ENCODE measurements at places on chromosomes 4 and X.

GRCh38 chr4:4254666-4255065 is 6.6 kb upstream of the TMEM128 start:
- DNase-seq: no peak

DNA sequence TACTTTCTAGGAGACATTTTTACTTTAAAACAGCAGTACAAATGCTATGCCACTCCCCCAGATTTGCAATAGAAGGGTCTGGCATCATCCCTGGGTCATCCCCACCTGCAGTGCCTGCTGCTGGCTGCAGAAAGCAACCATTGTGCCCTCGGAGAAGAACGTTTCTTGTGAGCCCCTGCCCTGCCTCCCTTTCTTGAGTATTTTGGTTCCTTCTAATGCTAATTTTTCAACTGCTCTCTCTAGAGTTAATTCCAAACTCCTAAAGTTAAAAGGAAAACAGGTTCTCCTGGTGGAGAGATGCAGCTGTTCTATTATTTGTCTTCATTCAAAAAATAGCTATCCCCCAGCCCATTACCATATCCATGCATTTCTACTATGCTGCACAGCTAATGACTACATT is 107.1 kb downstream of the IDS start:
- no peak for DNase-seq

- DNase-seq: no peak
These were observed 39.5 kb upstream of the ZNF330 start for GRCh38 chr4:141180991-141181761.

- no peak for DNase-seq
These were observed 119.7 kb downstream of the NFKB1 start for GRCh38 chr4:102620697-102621497.

- no peak for DNase-seq
These were observed 77.2 kb downstream of the SH3KBP1 start for GRCh38 chrX:19810006-19810774.

- DNase-seq: no peak
These were observed 1103.5 kb upstream of the ADGRL3 start for GRCh38 chr4:60096676-60097075.
